Right cardiac atrium (tissue), 5 donors: ENCODE measurements at places on chromosomes 7 and 10. TPM values are rescaled to one million over a fixed set of nuclear protein-coding genes. Genes with fewer than 3 reads are reported as not detected.

DNA sequence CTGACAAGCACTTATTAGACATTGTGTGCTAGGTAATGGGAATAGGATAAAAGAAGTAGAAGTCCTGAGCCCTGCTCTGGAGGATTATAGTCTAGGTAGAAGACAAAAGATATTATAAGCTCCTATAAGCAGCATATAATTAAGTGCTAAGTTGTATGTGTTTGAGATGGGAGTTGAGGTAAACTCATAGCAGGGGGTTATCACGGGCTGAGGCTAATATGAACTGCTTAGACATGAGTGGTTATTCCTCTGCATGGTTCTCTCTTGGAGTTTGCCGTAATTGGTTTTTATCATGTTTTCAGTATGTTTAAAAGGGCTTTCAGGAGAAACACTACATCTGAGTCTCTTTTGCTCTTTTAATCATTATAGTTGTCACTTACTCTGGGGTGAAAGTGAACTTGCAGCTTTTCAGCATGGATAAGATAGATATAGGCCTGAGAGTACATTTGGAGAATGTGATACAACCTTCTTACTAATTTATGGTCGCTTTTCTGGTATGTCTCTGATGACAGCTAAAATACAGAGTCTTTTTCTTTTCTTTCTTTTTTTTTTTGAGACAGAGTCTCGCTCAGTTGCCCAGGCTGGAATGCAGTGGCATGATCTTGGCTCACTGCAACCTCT lies 39.0 kb downstream of the SMNDC1 start:
- no peak for DNase-seq

GRCh38 chr10:89741126-89741762 lies 39.9 kb downstream of the KIF20B start:
- DNase-seq = no peak

DNA sequence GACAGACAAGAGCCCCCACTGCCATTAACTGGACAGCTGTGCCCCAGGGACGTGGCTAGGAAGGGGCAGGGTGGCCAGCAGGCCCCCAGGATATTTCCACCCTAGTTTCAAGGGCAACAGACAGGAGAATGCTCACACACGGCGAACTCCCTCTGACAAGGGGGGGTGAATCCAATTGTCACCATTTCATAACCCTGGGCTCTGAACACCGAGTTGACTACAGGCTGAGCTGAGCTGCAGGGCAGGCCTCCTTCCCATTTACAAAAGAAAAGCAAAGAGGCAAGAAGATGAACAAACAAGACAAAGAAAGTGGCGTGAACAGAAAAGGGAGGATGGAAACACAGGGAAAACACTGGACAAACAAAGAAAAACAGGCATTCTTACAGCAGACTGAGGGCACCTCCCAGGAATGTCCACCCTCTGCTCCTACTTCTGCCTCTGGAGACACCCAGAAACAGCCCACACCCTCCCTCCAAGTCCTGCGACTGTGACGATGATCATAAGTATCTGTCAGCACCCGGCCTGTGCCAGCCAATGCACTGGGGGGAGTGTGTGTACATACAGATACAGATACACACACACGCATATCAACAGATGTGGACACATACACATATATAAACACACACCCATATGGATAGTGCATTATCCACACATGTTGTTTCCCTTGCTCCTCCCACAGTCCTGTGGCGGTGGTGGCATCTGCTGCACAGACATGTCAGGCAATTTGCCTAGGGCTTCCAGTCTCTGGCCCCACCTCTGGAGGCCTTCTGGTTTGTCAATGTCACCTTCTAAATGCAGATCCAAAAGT lies 66.2 kb downstream of the FAM53B start:
- peak; percentile 83 for DNase-seq

DNA sequence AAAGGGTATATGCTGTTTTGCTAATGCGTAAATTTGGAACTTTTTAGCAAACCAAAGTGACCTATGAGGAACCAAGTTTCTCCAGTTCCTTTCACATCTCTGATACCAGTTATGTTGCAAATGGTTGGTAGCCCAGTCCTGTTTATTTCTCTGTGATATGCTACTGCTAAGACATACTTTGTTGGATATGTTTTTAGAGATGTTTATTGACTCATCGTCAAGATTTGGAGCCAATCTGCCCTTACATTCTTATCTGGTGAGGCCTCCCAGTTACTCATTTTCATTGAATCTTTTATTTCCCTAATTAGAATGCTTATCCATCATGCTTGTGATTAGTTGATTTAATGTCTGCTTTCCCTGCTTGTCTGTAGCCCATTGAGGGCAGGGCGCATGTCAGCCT lies 58.9 kb downstream of the LRGUK start:
- DNase-seq = no peak

DNA sequence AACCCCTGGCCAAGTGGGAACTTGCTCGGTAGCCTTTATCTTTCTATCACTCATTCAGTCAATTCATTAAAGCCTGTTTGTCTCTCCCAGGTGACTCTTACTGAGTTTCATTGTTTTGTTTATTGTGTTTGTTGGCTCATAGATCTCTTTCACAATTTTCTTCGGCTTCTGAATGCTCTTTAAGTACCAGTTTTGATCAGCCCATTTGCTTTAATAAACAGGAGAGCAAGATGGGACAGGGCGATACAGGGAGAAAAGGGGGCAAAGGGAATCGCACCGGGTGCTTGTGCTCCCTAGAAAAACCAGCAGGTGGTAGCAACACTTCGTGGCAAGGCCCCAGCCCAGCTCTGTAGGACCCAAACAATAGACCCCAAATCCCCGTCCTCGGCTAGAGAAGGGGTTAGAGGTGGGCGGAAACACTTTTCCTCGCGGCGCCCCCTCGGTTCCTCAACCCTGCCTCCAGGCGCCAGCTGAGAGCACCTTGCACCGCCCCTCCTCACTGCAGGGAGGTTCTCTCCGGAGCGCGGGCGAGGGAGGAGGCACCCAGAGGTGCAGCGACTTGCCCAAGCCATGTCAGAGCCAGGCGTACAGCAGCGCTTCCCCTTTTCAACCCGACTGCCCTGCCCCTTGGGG lies 1.0 kb upstream of the EPHB6 start:
- peak; percentile 82 for DNase-seq

GRCh38 chr7:1533547-1534329 lies 3.2 kb downstream of the MAFK start:
- peak; percentile 54 for DNase-seq

- no peak for DNase-seq
These were observed 4.4 kb downstream of the RNF216 start for GRCh38 chr7:5776894-5777660.

- DNase-seq = no peak
These were observed 221.7 kb downstream of the ARHGAP21 start for GRCh38 chr10:24502006-24502405.

Gene SPDYE11
- not detected for total RNA-seq

Gene GATA3
- 0.76 TPM for total RNA-seq

Gene STEAP2
- 42.9 TPM for total RNA-seq

Gene NKX1-2
- total RNA-seq = not detected

Gene ADAM12
- 2.7 TPM for total RNA-seq

Gene SH2D4B
- not detected for total RNA-seq

Gene MRC1
- total RNA-seq = 38.3 TPM

Gene EPO
- total RNA-seq = not detected
